ENCODE measurements at places on chromosomes 7 and 10. TPM values are rescaled to one million over a fixed set of nuclear protein-coding genes. Genes with fewer than 3 reads are reported as not detected.

ADAM12 gene
- polyA plus RNA-seq = 1.9 TPM

NACAD gene
- not detected for polyA plus RNA-seq

C7orf57 gene
- polyA plus RNA-seq = 0.16 TPM

SEC31B gene
- polyA plus RNA-seq = 2.4 TPM

HOXA10 gene
- polyA plus RNA-seq = not detected

GDF2 gene
- not detected for polyA plus RNA-seq

OR6V1 gene
- polyA plus RNA-seq = not detected

RSPH10B gene
- polyA plus RNA-seq = not detected

TMEM26 gene
- not detected for polyA plus RNA-seq

LEP gene
- polyA plus RNA-seq = not detected

YAE1 gene
- polyA plus RNA-seq = 13.1 TPM

EBLN1 gene
- polyA plus RNA-seq = not detected

AOC1 gene
- not detected for polyA plus RNA-seq

OLAH gene
- 1.4 TPM for polyA plus RNA-seq

PTPRZ1 gene
- not detected for polyA plus RNA-seq

FGL2 gene
- polyA plus RNA-seq = 2.5 TPM

C10orf62 gene
- polyA plus RNA-seq = not detected

BZW2 gene
- 48.4 TPM for polyA plus RNA-seq

PVRIG gene
- polyA plus RNA-seq = 87.3 TPM

AFAP1L2 gene
- 2.1 TPM for polyA plus RNA-seq

LFNG gene
- 0.09 TPM for polyA plus RNA-seq

HIPK2 gene
- polyA plus RNA-seq = 0.87 TPM

IDI2 gene
- polyA plus RNA-seq = not detected

DRGX gene
- polyA plus RNA-seq = not detected

SPDYE3 gene
- 9.9 TPM for polyA plus RNA-seq

TAS2R5 gene
- polyA plus RNA-seq = 0.33 TPM

LBX1 gene
- not detected for polyA plus RNA-seq

COBL gene
- not detected for polyA plus RNA-seq

PRKCQ gene
- polyA plus RNA-seq = 77.1 TPM

GFRA1 gene
- not detected for polyA plus RNA-seq

SKAP2 gene
- 14.2 TPM for polyA plus RNA-seq

CNPY1 gene
- not detected for polyA plus RNA-seq

CALML5 gene
- not detected for polyA plus RNA-seq

PANK1 gene
- polyA plus RNA-seq = 1.9 TPM

KCNH2 gene
- polyA plus RNA-seq = 2.4 TPM

GDF10 gene
- 0.75 TPM for polyA plus RNA-seq

KNDC1 gene
- 0.09 TPM for polyA plus RNA-seq

COL1A2 gene
- not detected for polyA plus RNA-seq

SLC18A2 gene
- polyA plus RNA-seq = 0.94 TPM

PILRB gene
- 5.2 TPM for polyA plus RNA-seq

TMEM213 gene
- not detected for polyA plus RNA-seq

HOXA3 gene
- not detected for polyA plus RNA-seq

FUOM gene
- polyA plus RNA-seq = 16.3 TPM

HOXA11 gene
- polyA plus RNA-seq = not detected

INMT gene
- polyA plus RNA-seq = 0.77 TPM

GNGT1 gene
- not detected for polyA plus RNA-seq

HOXA9 gene
- not detected for polyA plus RNA-seq

AASS gene
- not detected for polyA plus RNA-seq

NUTM2E gene
- not detected for polyA plus RNA-seq

ST8SIA6 gene
- polyA plus RNA-seq = not detected

IL2RA gene
- 23.7 TPM for polyA plus RNA-seq

NUTM2A gene
- not detected for polyA plus RNA-seq

IRF5 gene
- 27.8 TPM for polyA plus RNA-seq

MGAM2 gene
- not detected for polyA plus RNA-seq

PILRA gene
- polyA plus RNA-seq = not detected

TRPV5 gene
- not detected for polyA plus RNA-seq
